ENCODE measurements at places on chromosomes 11 and 22.

DNA sequence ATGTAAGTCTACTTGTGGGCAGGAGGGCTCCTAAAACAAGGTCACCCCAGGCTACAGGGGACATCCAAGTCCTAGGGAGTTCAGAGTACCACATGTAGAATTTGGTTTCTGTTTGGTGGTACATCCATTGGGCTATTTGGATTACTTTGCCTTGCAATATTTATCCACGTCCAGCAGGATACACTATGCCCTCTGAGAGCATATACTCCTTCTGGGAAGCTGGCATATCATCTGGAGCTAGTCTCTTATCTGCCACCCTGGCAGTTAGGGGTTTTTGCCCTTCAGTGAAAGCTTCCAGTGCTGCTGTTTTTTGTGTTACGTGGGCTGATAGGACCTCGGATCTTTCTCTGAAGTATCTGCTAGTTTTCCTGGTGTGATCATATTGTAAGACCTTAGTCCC, 7.3 kb downstream of the LMO2 start:
- DNase-seq, result no peak

DNA sequence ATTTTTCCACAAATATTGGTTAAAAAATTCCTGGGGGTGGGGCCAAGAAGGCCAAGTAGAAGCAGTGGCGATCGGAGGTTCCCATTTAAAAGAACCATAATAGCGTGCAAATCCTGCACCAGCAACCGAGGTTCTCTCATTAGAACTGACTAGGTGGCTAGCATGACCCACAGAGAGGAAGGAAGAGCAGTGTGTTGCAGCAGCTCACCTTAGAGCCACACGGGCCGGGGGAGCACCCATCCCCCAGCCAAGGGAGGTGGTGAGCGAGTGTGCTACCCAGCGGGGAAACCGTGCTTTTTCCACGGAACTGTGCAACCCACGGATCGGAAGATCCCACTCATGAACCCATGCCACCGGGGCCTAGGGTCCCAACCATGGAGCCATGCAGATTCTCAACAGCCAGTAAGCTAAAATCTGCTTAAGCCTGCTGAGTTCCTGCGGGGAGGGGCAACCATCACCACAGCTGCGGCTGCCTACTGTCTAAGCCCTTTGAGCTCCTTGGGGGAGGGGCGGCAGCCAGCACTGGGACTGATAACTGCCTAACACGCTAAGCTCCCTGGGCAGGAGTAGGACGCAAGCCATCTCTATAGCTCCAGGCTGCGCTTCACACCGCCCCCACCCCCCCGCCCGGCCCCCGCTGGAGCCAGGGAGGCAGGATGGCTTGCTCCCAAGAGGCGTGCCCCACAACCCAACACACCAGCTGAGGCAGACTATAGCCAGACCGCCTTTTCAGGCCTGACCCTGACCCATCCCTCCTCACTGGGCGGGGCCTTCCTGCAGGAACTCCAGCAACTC, 21.0 kb upstream of the HTATIP2 start:
- DNase-seq, result no peak

DNA sequence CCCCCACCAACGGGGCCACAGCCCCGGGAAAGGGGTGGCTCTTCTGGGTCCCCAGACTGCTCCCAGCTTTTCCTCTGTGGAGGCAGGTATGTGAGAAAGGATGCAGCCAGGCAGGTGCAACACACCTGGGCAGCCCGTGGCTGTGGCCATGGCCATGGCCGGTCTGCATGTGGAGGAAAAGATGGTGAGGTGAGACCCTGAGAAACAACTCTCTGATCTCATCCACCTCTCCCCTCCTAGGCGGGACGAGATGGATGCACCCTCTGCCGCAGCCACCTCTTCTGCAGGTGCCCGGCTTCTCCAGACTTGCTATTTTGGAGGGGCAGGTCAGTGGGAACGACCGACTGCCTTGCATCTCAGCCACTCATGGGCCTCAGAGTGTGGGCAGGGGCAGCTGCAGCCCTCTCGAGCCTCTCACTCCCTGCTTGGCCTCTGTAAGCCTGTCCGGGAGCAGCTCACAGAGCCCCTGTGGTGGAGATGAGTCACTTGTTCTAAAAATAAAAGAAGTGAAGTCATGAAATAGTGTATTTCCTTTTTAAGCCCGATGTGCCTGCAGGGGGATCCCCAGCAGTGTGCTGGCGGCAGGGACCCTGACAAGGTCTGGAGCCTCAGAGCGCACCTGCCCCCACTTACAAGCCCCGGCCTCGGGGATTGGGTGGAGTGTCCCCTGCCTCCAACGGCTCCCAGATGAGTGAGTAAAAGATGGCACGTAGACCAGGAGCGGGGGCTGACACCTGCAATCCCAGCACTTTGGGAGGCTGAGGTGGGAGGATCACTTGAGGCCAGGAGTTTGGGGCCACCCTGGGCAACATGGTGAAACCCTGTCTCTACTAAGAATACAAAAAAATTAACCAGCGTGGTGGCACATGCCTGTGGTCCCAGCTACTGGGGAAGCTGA, 10.7 kb downstream of the SMIM38 start:
- peak; percentile 89 for DNase-seq

DNA sequence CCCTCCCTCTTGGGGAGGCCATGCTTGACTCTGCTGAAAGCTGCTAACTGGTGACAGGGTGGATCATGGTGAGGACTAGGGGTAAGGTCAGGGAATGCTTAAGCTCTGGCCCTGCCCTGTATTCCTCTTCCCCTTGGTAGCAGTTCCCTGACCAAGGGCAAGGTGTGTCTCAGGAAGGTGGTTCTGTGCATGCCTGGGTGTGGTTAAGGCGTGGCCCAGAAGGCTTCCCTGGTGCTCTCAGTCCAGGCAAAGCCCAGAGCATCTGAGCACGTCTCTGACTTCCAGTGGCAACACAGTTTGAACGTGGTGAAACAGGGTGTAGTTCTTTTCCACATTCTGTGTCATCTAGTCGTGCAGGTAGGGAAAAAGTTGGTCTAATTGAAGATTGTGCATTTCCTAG, 53.1 kb upstream of the HORMAD2 start:
- no peak for DNase-seq

- no peak for DNase-seq
Observed at GRCh38 chr11:131816051-131816450, 445.6 kb downstream of the NTM start.

DNA sequence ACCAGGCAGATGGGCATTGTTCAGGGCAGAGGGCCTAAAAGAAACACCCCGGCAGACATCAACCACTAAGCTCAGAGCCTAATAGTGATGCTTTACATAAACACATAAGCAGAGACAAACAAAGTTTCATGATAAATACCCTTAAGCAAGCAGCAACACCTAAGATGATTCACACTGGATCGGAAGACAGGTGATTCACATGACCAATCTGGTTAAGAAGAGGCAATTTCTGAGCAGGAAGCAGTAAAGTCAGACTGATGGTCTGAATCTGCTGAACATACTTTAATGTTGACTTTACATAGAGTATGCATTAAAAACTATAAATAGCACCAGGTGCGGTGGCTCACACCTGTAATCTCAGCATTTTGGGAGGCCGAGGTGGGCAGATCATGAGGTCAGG, 56.1 kb downstream of the SYN3 start:
- DNase-seq, result no peak

- no peak for DNase-seq
Observed at GRCh38 chr11:14376920-14377319, 17.9 kb upstream of the RRAS2 start.

DNA sequence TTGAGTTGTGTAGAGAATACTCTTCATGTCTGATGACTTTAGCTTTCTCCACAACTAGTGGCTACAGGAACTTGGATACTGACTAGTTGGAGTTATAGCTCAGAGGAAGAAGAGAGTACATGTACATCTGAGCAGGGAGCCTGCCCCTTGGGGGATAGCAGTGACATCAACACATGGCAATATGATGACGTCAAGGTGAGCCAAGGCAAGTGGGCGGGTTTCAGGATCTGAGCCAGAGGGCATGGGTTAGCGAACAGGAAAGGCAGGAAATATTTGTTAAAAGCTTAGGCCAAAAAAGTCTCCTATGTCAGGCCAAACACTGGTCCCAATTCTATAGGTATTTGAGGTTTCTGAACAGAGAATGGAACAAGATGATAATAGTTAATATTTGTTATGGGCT, 42.0 kb upstream of the HORMAD2 start:
- DNase-seq, result peak; percentile 31

GRCh38 chr11:120562806-120563425, 51.4 kb downstream of the GRIK4 start:
- DNase-seq, result peak; percentile 33

DNA sequence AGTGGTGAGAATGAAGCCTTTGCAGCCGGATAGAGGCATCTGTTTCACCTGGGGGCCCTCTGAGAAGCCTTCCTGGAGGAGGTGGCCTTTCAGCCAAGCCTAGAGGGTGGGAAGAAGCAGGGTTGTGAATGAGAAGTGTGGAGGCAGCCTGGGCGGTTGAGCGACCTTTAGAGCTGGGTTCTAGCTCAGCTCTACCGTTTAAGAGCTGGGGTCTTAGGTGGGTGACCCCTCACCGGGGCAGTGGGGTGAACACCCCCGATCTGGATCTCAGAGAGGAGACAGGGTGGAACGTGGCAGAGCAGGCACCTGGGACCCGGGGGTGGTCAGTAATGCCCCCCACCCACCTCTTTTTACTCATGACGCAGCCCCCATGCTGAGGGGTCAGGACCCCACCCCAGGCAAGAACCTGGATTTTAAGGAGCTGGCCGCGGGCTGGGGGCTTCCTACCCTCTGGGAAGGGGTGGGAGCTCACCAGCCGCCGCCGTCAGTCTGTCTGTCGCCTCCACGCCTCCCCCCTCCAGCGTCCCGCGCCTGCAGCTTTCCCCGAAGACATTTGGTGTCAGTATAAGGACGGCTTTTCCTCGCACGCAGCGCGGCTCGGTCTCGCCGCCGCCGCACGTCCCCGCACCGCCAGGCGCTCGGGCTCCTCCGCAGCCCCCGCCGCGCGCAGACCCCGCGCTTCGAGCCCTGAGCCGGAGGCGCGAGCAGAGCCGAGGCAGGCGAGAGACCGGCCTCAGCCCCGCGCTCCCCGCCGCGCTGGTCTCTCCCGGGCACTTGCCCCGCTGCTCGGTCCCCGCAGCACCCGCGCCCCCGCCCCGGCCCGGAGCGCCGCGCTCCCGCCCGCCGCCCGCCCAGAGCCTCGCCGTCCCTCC, 13.3 kb upstream of the CACNA1I start:
- peak; percentile 56 for DNase-seq

DNA sequence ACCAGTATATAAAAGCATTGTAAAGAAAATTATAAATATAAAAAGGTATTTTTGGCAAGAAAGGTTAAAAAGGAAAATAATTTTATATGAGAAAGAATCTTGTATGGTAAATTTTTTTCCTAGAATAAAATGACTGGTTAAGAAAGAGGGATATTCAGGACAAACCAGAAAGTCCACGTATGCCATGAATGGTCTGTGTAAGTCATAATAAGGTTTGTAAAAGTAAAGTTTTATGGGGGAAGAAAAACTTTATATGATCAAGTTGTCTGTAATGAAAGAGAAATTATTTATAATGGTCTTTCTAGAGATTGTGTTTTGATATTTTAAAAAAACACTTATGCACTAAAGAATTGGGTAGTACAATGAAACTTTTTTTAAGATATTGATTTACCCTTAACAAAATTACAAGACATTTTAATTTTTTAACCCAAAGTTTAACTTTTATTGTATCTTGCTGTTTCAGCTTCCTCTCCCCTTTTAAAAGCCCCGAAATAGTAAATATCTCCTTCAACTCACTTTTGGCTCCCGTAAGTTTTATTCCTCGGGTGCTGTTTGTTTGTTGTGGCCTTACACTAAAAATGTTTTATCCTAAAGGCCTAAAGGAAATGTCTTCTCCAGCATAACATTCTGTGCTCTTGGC, 47.7 kb downstream of the AMOTL1 start:
- no peak for DNase-seq

- DNase-seq, result no peak
Observed at GRCh38 chr22:20446383-20446970, 8.9 kb upstream of the SCARF2 start.

- no peak for DNase-seq
Observed at GRCh38 chr22:19317865-19318264, 26.3 kb upstream of the CLTCL1 start.

DNA sequence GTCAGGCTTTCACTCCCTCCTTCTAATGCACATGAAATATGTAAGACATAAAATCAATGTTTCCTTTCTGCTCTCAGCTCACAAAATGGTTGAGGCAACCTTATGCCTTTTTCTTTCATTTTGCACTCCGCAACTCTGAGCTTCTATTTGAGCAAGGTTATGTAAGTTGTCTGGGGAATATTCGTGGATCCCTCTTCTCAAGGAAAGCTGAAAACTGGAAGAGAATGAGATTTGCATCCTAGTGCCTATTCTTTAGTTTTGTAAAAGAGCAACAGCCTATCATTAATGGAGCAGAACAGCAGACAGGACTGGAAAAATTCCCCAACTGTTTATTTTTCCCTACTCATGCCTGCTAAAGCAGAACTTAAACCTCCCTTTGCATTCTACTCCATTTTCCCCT, 141.7 kb downstream of the FAM76B start:
- DNase-seq, result no peak

DNA sequence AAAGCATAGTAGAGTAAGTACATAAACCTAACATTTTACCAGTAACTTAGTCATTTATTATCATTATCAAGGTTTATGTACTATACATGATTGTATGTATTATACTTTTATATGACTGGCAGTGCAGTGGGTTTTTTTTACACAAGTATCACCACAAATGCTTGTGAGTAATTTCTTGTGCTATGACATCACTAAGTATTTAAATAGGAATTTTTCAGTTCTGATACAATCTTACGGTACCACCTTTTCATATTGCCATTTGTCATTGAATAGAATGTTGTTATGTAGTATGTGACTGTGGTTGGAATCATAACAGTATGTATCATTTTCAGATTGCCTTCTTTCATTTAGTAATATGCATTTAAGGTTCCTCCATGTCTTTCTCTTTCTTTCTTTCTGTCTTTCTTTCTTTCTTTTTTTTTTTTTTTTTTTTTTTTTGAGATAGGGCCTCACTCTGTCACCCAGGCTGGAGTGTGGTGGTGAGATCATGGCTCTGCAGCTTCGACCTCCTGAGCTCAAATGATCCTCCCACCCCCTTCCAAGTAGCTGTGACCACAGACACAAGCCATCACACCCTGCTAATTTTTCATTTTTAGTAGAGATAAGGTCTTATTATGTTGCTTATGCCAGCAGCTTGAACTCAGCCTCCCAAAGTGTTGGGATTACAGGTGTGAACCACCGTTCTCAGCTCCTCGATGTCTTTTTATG, 18.6 kb downstream of the ATM start:
- no peak for DNase-seq

DNA sequence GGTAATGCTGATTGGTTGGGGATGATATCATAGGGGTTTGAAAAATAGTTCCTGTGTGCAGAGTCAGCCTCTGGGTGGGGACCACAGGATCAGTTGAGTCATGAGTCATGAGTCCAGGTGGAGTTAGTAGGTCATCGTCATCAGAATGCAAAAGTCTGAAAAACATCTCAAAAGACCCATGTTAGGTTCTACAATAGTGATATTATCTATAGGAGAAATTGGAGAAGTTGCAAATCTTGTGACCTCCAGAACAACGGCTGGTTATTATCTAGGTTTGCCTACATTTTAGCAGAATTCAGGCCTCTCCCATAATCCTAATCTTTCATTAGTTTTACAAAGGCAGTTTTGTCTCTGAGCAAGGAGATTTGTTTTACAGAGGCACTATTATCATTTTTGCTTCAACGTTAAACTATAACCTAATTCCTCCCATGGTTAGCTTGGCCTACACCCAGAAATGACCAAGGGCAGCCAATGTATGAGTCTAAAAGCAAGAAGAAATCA, 38.9 kb downstream of the MS4A2 start:
- no peak for DNase-seq
